ENCODE measurements at places on chromosomes 13 and 19.

DNA sequence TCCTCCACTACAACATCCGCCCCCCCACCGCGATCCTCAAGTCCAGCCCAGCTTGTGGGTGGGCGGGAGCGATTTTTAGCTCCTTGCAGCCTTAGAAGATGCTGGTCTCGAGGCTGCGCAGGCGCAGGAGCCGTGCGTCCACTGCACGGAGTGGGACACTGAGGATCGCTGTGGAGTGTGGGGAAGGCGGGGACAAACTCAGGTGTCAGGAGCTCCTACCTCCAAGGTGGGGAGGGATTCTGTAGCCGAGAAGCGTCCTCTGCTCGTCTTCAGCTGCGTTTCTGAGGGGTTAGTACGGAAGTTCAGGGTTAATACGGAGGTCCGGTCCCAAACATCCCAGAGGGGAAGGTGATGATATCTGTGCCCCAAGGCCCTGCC lies at the start of gene RTBDN:
RTBDN (minus strand) TSS at position 14 of the 378 bp plus-strand sequence. CDS start 4,600 bp downstream, outside the sequence.
- no peak for DNase-seq

- DNase-seq, result no peak
These were observed 8.7 kb downstream of the TMEM147 start for GRCh38 chr19:35554076-35554475.

- no peak for DNase-seq
These were observed 48.0 kb downstream of the NFIX start for GRCh38 chr19:13043285-13043684.

- no peak for DNase-seq
These were observed 86.6 kb downstream of the TNFRSF19 start for GRCh38 chr13:23656637-23657371.

DNA sequence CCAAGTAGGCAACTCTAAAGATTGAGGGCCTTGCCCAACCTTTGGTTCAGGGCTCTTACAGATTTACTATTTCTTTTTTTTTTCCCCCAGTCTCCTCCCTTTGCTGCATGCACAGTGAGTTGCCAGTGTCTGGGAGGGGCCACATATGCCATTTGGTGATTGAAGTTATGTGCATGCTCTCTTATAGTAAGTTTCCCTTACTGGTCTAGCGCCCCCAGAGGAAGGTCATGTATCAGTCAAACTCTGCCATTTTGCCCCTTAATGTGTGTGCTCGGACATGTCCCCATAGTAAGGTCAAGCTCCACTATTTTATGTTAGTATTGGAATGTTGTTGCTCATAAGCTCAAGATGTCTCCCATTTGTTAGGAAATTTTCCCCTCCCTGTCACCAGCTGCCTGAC lies 1138.0 kb upstream of the SLC10A2 start:
- no peak for DNase-seq

GRCh38 chr19:45526143-45526542 lies 18.9 kb downstream of the VASP start:
- DNase-seq, result peak; percentile 75

- no peak for DNase-seq
These were observed 87.6 kb upstream of the DOCK9 start for GRCh38 chr13:99065235-99066015.

- no peak for DNase-seq
These were observed 43.6 kb upstream of the LSM14A start for GRCh38 chr19:34128558-34129250.

DNA sequence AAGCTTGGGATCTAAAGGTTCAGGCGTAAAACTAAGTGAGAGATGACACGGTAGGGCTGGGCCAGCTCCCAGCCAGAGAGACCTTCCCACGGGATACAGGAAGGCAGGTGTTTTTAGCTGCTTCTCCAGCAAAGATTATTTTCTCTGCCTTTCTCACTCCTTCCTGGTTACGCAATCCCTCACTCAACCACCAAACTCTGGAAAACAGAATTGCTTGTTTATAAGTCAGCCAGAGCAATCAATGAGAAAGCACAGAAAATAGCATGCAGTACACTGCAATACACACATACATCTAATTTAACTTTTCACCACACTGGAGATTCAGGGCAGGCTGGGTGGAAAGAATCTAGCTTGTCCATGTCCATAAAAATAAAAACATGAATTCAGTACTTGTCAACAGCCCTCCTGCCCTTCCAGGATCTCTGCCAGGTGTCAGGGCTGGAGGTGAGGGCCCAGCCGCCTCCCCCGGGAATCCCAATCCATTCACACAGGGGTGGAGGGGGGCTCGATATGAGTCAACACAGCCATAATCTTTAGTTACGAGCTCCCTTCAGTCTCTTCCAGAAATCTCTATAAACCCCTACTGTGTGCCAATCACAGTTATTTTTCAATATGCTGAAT lies 12.2 kb downstream of the RHPN2 start:
- peak; percentile 92 for DNase-seq

DNA sequence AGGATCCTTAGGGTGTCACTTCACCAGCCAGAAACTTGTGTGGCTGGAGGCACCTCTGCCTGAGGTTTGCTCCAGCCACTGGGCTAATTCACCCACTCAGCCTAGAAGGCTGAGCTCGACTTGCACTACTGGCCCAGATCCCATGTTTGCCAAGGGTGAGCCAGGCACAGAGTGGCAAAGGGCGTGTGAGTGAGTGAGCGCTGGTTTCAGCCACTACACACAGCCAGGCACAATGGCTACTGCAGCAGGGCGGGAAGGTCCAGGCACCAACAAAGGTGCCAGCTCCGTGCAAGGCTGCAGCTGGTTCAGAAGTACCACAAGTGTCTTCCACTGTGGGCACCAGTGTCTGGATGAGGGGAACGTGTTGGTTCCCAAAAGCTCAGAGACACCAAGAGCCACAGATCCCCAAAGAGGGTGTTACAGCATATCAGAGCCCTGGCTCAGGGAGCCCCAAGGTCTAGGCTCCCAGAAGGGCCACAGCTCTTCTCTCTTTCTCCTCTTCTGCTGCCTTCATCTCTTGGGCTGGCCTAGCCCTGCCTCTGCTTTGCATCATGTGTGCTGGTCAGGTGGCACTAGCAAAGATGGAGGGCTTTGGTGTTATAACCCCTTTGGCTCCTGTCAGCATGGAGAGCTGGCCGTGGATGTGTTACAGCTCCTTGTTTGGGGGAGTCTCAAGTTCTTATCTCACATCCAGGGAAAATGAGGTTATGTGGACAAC lies 736.3 kb upstream of the KLHL1 start:
- DNase-seq, result no peak

GRCh38 chr13:98279473-98280175 lies 102.6 kb upstream of the RNF113B start:
- no peak for DNase-seq

- no peak for DNase-seq
These were observed 141.2 kb downstream of the MYCBP2 start for GRCh38 chr13:77185721-77186120.

- no peak for DNase-seq
These were observed 61.4 kb upstream of the URI1 start for GRCh38 chr19:29880498-29881081.

GRCh38 chr13:83204886-83205285 lies 677.4 kb downstream of the SLITRK1 start:
- no peak for DNase-seq

DNA sequence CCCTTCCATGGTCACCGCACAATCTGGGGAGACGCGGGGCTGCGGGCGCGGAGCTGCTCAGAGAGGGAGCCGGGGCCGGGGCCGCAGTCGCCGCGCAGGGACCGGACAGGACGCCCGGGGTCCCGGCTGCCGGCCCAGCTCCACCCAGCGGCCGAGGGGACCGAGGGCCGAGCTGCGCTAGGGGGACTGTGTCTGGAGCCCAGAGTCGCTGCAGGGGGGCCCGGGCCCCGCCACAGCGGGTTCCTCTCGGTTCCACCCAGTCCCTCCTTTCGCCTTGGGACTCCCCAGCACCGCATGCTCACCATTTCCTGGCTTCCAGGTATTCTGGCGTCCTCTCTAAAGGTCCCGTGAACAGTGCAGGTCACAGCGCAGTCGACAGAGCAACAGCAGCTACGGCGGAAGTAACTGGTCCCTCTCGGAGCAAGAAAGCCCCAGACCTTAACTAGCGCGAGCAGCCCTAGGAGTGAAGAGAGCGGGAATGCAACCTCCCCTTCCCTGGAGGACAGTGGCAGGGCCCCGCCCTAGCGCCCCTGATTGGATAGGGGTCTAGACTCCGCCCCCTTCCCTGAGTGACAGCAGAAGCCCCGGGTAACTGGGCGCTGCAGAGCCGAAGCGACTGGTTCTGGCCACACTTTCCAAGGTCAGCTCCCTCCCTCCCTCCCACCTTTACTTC lies at the start of gene ZNF878:
ZNF878 (minus strand) TSS at position 465 of the 673 bp plus-strand sequence; CDS start at position 305, 160 bp downstream.
- peak; percentile 68 for DNase-seq

DNA sequence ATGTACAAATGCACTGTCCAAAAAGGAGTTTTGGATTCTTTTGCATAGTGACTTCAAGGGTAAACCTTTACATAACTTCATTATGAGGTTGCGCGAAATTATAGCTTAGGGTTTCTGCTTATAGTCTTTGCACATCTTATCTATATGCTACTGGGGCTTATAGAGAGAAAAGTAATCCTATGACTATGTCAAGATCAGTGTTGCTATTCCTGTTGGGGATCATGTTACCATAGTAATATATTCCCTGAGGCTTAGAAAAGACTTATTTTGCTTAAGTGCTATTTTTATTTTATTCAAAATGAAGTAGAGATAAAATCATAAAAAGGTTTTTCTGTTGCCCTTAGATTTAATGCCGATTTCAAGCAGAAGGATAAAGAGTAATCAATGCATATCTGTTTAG lies 14.7 kb upstream of the POSTN start:
- no peak for DNase-seq

DNA sequence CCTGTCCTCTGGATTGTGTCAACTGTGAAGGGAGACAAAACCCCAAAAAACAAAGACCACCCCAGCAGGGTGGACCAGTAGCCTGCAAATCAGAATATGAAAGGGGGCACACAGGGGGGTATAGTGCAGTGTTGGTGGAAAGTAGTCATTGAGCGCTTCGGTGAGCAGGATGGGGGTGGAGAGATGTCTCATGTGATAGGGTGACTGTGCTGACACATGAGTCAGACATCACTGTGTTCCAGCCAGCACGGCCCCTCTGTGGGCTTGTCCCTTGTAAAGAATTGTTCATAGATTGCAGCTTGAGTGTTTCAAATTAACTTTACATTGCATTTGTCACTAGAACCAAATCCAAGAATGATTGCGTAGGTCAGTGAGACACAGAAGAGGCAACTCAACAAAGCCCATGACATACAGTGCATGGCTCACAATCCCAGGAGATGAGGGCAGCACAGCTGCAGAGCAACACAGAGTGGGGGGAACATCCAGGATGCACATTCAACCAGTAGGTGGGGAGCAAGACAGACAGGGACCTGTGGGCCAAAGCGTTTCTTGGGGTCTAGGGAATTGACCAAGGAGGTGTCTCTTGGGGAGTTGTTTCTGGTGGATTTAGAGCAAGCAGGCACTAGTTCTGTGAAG lies 7.5 kb downstream of the ZNF440 start:
- DNase-seq, result peak; percentile 7

DNA sequence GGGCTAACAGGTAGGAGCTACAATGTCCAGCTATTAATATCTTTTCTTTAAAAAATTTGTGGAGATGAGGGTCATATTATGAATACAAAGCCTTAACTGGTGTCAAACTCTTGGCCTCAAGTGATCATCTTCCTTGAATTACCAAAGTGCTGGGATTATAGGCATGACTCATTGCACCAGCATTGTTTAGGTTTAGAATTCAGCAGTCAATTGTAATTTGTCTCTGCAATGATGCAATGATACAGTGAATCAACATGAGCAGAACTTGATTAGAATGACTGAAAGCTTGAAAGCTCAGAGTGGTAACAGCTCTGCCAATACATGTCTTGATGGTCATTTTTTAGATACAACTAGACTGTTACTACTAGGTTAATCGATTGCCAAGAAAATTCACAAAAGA lies 752.8 kb upstream of the MIR17HG start:
- DNase-seq, result peak; percentile 88

- DNase-seq, result no peak
These were observed 646 bp downstream of the ZNF567 start for GRCh38 chr19:36688058-36688457.

- DNase-seq, result no peak
These were observed 10.6 kb upstream of the LRRC25 start for GRCh38 chr19:18408053-18408476.

DNA sequence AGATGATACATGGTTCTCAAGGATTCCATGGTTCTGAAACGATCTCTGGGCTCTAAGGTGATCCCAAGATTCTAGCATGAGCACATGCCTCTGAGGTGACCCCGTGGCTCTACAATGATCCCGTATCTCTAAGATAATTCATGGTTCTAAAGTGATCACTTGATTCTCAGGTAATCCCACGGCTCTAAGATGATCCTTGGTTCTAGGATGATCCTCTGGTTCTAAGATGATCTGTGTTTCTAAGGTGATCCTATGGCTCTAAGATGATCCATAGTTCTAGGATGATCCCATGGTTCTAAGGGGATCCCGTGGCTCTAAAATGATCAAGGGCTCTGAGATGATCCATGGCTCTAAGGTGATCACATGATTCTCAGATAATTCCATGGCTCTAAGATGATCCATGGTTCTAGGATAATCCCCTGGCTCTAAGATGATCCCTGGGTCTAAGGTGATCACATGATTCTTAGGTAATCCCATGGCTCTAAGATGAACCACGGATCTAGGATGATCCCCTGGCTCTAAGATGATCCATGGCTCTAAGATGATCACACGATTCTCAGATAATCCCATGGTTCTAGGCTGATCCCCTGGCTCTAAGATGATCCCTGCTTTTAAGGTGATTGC lies 21.3 kb downstream of the NUMBL start:
- DNase-seq, result no peak

DNA sequence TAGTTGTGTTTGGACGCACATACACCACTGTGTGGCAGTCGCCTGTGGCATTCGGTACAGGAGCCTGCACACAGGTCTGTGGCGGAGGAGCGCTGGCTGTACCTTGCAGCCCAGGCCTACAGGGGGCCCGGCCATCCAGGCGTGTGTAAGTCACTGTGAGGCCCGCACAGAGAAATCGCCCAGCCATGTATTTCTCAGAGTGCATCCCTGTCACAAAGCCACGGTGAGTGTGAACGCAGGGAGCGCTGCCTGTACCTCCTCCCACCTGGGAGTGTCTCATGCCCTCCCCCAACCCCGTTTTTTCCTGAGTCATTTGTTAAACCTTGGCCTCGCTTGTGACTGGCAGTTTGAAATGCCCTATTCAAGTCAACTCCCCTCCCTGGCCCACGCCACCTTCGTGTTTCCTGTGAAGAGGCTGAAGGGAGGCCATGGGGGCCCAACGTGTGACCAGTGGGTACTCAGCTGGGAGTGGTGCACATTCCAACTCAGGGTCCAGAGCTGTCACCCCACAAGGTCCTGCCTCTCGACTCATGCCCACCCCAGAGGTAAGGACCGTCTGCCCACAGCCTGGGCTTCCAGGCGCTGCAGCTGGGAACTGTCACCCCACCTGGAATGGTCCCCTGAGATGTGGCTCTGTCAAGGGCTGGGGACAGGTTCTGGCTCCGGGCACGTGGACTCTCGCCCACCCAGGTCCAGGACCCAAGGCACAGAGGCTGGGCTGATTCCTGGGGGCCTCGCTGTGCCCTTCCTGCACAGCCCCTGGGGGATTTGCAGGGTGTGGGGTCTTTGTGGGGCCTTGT lies 11.6 kb upstream of the RASA3 start:
- no peak for DNase-seq

GRCh38 chr19:48480558-48481500 lies 11.7 kb downstream of the CYTH2 start:
- DNase-seq, result peak; percentile 74

- no peak for DNase-seq
These were observed 6.5 kb upstream of the SLC25A42 start for GRCh38 chr19:19057317-19057716.

- no peak for DNase-seq
These were observed 14.3 kb downstream of the MIR17HG start for GRCh38 chr13:91361755-91362271.

All from amniotic epithelial cell (primary cell).